ENCODE measurements at places on chromosomes 16 and 17.

- DNase-seq: no peak
Measured at GRCh38 chr16:4780235-4780634, 7.9 kb downstream of the SEPTIN12 start.

DNA sequence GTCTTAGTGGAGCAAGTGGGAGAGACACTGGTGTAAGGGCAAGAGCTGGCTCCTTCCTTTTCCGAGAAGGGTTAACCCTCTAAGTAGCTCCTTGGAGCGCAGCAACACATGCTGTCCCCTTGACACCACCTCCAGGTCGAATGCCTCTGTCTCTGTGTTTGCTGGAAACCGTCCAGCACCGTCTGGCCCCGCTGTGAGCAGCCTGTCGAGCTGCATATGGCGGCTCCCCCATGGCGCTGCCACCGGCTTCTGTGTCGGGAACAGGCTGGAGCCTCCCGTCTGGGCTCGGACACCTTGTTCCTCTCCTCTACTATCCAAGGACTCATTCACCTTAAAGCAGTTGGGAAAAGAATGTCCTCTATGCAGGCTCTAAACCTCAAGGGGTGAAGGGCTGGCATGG, 28.9 kb upstream of the WSCD1 start:
- DNase-seq: no peak

GRCh38 chr17:76085731-76086366, 6.9 kb downstream of the ZACN start:
- no peak for DNase-seq

DNA sequence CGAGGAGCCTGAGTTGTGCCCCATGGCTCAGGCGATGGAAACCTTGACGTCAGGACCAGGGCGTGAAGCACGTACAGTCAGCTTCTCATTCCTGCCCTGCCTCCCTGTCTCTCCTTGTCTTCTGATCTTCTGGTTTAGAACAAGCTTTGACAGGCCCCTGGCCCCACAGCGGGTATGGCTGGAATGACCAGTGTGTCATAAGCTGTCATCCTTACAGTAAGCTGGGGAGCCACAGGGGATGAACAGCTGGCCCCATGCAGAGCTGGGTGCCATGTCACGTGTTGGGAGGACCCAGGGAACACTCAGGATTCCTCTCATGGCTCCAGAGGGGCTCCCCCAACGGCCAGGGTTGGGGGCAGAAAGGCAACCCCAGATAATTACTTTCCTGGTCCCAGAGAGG, 157.6 kb upstream of the PLCG2 start:
- DNase-seq: no peak

- no peak for DNase-seq
Measured at GRCh38 chr17:45155483-45155882, 6.2 kb upstream of the HEXIM2 start.

- no peak for DNase-seq
Measured at GRCh38 chr16:8571061-8571596, 19.2 kb downstream of the TMEM114 start.

- no peak for DNase-seq
Measured at GRCh38 chr16:78259873-78260272, 160.4 kb downstream of the WWOX start.

GRCh38 chr17:72702136-72702735, 390.3 kb downstream of the SLC39A11 start:
- no peak for DNase-seq

GRCh38 chr16:46801428-46802049, 29.4 kb downstream of the C16orf87 start:
- DNase-seq: no peak

DNA sequence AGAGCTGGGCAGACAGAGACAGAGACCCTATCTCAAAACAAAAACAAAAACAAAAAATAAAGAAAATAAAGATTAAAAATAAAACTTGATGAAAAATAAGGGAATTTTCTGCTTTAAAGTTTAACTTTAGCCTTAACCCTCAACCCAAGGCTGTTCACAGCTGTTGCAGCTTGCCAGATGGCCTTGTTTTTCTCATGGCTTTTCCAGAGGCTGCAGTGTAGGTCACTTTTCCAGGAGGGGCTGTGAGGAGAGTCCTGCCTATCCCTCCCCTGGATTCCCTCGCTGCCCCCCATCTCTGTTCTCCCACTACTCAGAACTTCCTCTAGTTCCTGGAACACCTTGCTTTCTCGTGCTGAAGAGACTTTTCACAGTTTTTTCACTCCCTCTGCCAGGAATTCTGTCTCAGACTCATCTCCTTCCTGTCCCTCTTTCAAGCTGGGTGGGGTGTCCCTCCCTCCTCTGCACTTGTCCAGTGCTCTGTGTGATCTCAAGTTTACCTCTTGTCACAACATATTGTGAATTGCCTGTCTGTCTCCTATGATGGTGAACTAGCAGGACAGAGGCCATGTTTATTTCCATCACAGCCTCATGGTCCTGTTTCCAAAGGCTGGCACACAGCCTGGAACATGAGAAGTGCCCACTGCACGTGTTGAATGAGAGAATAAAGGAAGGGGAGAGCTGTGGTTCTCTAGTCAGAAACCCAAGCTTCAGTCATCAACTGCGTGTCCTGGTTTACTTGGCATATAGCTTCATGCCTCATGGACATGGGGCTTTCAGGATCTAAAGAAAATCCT, 69.9 kb upstream of the MSI2 start:
- DNase-seq: no peak

DNA sequence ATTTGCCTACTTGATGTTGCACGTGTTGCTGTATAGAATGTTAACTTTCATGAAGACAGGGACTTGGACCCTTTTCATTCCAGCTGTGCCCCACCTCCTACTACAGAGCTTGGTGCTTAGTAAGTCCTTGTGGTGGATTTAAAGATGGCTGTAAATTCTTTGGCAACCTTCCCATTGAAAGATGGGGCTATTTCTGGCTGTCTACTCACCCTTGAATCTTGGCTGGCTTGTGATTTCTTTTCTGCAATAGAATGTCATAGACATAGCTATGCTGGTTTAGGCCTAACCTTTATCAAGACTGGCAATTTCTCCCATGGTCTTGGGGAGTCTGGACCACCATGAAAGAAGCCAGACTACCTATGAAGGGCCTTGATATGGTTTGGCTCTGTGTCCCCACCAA, 59.0 kb downstream of the ACSM2A start:
- DNase-seq: no peak

DNA sequence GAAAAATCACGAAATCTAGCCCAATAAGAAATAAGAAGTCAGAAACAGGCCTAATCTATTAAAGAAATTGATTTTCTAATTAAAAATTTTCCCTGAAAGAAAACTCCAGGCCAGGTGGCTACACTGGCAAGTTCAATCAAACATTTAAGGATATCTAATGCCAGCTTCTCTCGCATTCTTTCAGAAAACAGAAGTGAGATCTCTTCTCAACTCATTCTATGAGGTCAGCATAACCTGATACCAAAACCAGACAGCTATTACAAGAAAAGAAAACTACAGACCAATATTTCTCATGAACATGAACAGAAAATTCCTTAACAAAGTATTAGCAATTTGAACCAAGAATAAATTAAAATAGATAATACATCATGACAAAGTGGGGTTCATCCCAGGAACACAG, 52.4 kb downstream of the AXIN2 start:
- DNase-seq: no peak

DNA sequence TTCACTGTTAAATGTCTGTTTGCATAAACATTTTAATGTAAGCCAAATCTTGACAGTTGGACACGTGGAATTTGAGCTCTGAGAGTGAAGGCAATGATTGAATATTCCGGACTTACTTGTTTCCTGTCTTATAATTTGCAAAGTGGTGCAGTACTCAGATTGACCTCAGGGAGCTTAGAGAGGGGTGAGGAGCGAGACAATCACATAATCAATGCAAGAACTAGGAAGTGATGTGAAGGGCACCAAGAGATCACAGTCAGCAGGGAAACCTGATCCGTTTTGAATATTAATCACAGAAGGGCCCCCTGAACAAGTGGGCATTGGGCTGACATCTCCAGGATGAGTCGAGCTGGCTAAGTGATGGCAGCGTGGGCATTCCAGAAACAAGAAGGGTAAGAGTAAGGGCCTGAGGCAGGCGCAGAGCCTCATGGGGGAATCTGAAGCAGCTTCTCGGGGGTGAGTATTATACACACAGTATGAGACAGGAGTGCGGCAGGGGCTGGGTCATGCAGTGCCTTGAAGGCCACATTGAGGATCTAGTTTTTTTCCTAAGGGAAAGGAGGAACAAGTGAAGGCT, 26.1 kb downstream of the TEX2 start:
- DNase-seq: no peak

- no peak for DNase-seq
Measured at GRCh38 chr16:56198006-56198754, 6.9 kb downstream of the GNAO1 start.

- DNase-seq: no peak
Measured at GRCh38 chr17:20952183-20952582, 90.6 kb downstream of the USP22 start.

DNA sequence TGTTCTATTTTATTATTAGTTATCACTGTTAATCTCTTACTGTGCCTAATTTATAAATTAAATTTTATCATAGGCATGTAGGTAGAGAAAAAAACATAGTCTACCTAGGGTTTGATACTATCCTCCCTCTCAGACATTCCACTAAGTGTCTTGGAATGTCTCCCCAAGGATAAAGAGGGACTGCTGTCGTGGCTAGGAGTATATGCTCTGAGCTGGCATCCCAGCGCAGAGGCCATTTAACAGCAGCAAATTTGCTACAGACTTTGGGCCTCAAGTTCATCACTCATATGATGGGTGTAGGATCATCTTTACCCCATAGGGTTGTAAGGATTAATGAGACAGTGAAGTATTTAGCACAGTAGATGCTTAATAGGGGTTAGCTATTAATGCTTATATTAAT, 56.7 kb downstream of the ZFHX3 start:
- no peak for DNase-seq

DNA sequence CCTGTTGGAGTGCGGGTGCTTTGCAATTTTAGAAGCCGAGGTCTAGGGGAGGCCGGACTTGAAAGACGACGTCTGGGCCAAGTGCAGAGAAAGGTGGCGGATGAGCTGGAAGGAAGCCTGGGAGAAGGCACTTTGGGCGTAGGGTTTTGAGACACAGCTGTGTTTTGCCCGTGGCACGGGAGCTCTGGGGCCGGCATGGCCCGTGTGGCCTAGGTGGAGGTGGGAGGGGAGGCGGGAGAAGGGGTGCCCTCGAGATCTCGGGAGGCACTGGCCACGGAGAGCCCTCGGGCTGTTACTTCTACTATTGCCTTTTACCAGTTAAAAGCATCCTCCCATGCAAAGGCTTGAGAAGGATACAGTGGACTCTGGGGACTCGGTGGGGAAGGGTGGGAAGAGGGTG, 161.9 kb downstream of the FOXL1 start:
- DNase-seq: no peak

- no peak for DNase-seq
Measured at GRCh38 chr17:1713160-1713877, 3.1 kb upstream of the TLCD2 start.

GRCh38 chr16:86100205-86101136, 201.5 kb downstream of the IRF8 start:
- DNase-seq: no peak

GRCh38 chr16:6600167-6600566, 732.5 kb upstream of the RBFOX1 start:
- no peak for DNase-seq

DNA sequence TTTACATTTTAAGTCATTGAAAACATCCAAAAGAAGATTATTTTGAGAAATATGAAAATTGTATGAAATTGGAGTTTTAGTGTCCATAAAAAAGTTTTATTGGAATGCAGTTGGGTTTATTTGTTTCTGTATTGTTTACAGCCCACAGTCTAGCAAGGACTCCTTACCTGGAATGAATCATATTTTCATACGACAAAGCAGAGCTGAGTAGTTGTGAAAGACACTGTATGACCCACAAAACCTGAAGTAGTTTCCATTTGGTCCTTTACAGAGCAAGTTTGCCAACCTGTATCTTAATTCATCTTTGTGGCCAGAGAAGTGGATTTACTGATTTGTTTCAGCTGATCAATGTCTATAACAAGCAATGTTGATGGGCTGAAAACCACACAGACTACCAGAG, 10.3 kb downstream of the CCL18 start:
- DNase-seq: no peak

GRCh38 chr17:48927978-48928745, 16.5 kb downstream of the SNF8 start:
- no peak for DNase-seq

DNA sequence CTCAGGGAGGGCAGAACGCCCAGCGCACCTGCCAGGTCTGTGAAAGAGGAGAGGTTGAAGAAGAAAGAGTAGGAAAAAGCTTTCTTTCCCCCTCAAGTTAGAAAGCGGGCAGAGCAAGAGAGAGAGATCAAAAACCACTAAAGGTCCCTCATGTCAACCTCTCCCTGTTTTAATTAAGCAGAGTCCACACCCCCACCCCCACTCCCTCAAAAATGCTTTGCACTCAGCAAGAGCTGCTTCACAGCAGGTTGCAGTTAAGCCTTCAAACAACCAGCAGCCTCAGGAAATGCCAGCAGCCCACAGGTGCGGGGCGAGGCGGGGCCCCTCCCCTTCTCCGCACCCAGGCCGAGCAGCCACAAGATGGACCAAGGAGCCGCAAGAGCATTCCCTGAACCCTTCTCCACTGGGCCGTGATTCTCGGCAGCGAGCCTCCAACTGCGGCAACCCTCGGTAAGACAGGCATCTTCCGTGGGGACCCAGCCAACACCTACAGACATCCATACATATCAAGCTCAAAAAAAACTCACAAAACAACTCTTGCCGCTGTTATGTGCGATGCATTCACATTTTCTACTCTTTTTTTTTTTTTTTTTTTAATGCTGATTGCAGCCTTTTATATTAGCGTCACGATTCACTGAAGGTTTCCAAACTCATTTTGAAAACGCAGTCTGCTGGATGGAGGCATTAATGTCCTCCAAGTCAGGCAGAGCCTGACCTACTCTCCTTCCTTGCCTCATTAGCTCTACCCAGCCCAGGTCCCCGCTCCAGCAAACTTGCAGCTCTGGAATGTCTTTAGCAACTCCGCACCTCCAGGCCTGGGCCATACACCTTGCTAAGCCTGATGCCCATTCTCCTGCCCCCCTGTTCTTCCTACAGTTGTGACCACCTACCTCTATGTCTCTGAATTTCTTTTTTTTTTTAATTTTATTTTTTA, 66.1 kb downstream of the AXIN2 start:
- no peak for DNase-seq

- DNase-seq: no peak
Measured at GRCh38 chr17:57424777-57425188, 168.5 kb downstream of the MSI2 start.

DNA sequence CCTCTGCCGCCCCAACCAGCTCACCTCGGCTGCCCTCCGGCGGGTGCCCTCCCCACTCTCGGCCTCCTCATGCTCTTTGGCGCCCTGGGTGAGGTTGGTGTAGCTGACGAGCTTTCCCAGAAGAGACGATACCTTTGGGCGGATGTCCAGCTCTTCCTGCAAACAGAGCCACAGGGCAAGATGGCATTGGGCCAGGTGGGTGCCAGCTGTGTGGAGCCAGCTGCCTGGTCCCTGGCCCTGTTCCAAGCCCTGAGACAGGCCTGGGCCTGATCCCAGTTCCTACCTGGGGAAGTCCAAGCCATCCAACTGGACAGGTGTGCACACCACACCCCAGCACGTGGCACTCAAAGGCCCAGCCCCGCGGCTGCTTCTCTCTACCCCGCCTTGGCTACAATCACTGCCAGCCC, 6.9 kb downstream of the SLC12A4 start:
- no peak for DNase-seq

Data from activated T-cell treated with anti-CD3 and anti-CD28 coated beads for 4 hours (primary cell).